ENCODE measurements at places on chromosomes 13 and 19.

GRCh38 chr13:95896301-95896700, 156.9 kb downstream of the UGGT2 start:
- DNase-seq: no peak

DNA sequence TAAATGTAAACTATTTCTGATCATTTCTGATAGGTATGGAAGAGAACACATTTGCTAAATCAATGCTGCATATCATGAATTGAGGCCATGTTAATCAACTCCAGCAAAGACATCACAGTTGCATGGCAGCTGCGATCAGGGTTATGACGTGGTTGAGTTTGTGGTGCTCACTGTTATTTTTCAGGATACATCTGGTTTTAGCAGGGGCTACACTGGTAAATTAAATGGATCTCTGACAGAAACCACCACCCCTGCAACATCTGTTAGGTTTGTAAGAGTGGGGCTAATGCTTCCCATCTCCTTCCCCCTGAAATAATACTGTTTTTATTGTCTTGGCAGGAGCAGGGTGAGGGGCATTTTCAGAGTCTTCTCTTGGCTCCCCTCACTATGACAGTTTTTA, 444.4 kb upstream of the ZNF507 start:
- no peak for DNase-seq

DNA sequence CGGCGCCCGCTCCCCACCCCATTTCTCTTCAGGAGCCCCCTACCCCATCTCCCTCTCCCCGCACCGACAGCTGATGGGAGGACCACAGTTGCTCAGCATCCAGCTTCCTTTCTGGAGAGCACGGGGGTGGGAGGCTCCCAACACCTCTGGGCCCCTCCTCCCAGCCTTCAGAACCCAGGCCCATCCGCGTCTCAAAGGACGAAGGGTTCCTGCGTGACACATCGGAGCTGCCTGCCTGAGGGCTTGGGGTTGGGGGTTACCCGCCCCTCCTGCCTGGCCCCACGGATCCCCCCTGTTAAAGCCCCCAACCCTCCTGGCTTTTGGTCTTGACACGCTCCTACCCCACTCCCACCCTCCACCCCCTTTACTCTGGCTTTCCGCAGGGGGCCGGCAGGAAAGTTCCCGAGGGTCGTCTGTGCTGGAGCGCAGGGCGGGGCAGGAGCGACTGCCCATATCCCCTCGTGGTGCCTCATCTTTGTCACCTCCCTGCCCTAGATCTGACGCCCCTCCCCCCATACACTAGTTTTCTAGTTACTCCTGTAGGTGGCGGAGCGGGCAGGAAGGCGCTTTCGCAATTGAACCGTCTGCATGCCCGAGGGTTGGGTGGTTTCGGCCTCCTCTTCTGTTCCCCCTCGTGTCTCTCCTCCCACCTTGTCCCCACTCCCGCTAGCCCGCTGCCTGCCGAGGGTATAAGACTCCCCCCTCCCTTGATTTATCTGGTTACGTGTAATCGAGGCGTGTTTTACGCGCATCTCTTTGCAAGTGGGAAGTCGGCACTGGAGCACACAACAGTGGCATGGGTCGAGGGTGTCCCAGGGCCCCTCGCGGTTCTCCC, 924 bp downstream of the TRAPPC5 start:
- DNase-seq: peak; percentile 41

DNA sequence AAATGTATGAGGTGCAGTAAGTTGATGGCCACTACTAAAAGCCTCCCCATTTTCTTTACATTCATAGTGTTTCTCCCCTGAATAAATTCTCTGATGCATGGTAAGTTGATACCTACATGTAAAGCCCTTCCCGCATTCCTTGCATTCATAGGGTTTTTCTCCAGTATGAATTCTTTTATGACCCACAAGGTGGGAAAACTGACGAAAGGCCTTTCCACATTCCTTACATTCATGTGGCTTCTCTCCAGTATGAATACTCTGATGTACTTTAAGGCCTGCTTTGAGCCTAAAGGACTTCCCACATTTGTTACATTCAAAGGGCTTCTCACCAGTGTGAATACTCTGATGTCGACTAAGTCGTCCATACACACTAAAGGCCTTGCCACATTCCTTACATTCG, 20.5 kb downstream of the ZNF607 start:
- DNase-seq: no peak

GRCh38 chr13:101303521-101303920, 112.8 kb downstream of the NALCN start:
- no peak for DNase-seq

DNA sequence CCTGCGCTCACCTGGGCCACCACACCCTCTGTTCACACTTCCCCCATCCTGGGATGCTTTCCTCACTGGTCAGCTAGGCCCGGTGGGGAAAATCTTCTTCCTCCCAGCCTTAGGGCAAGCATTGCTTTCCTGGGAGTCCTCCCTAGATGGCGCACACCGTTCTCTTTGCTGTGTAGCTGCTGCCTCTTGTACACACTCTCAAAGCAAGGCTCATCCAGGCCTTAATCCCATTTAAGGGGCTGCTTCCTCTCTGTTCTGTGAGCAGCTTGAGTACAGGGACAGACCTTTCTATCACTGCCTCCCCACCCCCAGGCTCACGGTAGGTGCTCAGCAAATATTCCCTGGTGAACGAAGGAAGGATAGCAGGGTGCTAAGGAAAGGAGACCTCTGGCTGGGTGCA, 11.1 kb downstream of the SLC7A10 start:
- DNase-seq: no peak

DNA sequence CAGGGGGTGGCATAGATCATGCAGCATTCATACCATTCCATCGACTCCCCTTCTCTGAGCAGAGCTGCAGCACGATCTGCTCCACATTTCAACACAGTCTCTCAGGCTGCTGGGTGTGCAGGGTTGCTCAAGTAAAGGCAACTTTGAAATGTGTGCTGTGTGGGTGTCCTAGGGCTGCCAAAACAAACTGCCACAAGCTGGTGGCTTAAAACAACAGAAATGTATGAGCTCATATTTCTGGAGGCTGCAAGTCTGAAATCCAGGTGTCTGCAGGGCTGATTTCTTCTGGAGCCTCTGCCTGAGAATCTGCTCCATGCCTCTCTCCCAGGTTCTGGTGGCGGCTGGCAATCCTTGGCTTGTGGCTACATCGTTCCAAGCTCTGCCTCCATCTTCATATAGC, 63.7 kb upstream of the WDFY2 start:
- DNase-seq: no peak

GRCh38 chr19:31448221-31448657, 99.0 kb upstream of the TSHZ3 start:
- no peak for DNase-seq

DNA sequence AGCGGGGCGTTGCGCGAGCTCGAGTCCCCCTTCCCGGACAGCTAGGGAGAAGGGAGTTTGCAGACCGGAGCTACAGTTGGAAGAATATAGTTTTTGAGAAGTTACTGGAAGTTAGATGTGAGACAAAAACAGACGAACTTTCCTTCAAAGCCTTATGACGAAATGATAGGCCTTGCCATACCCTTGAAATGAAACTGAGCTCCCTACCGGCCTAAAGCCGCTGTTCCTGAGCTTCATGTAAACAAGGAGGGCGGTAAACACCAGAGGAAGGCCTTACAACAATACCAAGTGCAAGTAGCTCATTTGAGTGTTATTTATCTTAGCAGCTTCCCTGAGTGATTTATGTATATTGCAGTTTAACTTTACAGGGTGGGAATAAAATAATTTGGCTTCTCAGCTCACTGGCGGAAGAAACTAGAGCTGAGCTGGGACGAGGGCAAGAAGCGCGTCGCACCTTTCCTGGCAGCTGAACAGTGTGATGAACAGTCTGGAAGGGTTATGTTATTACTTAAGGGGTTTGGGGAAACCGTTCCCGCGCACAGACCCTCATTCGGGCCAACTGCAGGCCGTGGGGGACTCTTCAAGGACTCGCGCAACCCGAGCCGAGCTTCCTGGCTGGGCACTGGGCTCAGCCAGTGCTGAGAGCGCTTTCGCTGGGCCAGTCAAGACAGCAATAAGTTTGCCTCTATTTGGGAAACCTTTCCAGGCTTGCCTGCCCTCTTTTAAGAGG, 111.2 kb downstream of the KCNRG start:
- DNase-seq: no peak

DNA sequence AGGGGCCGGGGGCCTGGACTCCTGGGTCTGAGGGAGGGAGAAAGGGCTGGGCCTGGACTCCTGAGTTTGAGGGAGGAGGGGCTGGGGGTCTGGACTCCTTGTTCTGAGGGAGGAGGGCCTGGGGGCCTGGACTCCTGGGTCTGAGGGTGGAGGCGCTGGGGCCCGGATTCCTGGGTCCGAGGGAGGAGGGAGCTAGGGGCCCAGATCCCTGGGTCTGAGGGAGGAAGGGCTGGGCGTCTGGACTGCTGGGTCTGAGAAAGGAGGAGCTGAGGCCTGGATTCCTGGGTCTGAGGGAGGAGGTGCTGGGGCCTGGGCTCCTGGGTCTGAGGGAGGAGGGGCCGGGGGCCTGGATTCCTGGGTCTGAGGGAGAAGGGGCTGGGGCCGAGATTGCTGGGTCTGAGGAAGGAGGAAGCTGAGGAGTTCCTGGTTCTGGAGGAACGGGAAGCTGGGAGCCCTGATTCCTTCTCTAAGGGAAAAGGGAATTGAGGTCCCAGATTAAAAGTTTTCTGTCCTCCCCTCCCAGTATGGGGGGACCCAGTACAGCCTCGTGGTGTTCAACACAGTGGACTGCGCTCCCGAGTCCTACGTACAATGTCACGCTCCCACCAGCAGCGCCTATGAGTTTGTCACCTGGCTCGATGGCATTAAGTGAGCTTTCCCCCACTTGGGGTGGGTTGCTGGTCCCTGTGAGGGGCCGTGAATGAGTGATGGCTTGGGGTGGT, 721 bp downstream of the MED25 start:
- DNase-seq: no peak

DNA sequence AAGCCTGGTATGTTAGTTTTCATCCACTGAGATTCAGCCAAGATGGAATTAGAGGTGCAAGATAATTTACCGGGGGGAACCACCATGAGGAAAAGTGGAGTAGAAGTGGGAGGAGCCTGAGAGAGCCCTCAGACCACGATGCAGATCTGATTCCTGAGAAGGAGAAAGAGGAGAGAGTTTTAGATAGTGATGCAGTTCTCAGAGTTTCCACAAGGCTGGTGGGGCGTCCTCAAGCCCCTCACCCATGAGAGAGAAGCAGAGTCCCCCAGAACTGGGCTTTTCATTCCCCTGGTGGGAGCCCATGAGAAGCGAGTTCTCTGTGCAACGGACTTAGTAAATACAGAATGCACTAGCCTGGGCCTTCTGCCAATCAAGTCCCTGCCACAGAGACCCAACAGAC, 18.1 kb downstream of the CEACAM5 start:
- no peak for DNase-seq

GRCh38 chr19:19403373-19403901, 2.0 kb upstream of the GATAD2A start:
- DNase-seq: no peak

DNA sequence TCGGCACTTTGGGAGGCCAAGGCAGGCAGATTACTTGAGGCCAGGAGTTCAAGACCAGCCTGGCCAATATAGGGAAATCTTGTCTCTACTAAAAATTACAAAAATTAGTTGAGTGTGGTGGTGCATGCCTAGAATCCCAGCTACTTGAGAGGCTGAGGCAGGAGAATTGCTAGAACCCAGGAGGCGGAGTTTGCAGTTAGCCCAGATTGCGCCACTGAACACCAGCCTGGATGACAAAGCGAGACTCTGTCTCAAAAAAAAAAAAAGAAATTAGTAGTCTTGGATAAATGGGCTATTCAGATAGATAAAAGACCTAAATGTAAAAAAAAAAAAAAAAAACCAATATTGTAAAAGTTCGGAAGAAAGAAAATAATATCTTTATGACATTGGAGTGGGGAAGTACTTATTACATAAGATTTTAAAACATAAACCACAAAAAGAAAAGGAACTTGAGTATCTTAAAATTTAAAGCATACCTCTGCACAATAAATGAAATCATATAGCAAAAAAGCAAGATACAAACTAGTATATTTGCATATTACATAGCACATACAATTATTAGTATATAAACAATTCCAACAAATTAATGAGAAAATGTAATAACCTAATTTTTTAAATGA, 26.7 kb upstream of the RNASEH2B start:
- no peak for DNase-seq

- DNase-seq: no peak
Observed at GRCh38 chr13:101127741-101128353, 288.5 kb downstream of the NALCN start.

DNA sequence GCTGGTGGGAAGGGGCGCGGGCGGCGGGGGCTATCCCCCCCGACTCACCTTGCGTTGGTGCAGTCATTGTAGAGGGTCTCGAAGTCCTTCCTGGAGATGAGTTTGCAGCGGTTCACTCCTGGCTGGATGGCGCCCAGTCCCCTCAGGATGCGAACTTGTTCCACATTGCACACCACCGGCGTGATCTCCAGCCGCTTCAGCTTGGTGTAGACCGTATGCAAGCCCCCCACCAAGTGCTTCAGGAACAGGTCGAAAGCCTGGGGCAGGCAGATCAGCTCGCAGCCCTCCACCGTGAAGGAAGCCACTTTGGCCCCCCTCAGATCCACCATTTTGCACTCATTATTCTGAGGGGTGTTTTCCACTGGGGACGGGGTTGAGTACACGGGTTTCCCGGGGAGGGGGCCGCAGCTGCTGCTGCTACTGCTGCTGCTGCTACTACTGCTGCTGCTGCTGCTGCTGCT, 1.1 kb downstream of the DACH1 start:
- DNase-seq: no peak

DNA sequence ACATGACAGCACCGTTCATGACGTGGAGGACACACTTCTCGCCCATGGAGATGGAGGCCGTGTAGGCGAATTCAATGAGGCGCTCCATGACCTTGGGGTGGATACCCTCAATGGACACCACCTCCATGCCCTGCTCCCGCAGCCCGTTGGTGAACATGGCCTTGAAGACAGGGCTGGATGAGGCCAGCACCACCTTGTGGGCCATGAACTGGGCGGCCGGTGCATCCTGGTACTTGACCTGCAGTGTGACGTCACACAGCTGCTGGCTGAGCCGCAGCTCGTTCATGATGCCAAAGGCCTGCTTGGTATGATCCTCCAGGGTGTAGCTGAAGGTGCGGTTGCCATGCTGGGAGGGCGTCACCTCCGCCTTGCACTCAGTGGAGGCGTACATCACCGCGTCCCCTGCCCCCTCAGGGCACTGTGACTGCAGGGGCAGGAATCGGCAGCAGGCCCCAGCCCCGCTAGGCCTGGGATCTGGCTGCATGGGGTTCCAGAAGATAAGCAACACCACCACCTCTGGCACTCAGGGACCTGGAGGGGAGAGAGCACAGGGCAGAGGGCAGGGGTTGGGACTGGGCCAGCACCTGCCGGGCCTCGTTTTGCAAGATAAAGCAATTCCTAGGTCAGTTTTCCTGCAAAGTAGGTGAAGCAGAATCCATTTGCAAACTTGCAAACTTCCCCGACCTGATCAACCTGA, 3.5 kb downstream of the KEAP1 start:
- no peak for DNase-seq

- DNase-seq: no peak
Observed at GRCh38 chr19:5394551-5395505, 54.2 kb upstream of the PTPRS start.

- DNase-seq: no peak
Observed at GRCh38 chr13:66974174-66974573, 256.0 kb downstream of the PCDH9 start.

GRCh38 chr13:92074658-92075057, 676.2 kb downstream of the GPC5 start:
- DNase-seq: no peak

- no peak for DNase-seq
Observed at GRCh38 chr19:28393574-28394336, 819.2 kb downstream of the UQCRFS1 start.

- no peak for DNase-seq
Observed at GRCh38 chr19:11421371-11422098, 2.4 kb upstream of the RGL3 start.

All from anterior cingulate cortex (tissue), 58 donors.